Adipocyte (in vitro differentiated cells): ENCODE measurements at places on chromosomes 6 and 20.
A peak's percentile ranks its signal among the peaks of the same experiment; 100 is the strongest.

GRCh38 chr20:56433880-56434255 is 21.8 kb downstream of the CASS4 start:
- DNase-seq, result peak; percentile 62

- no peak for DNase-seq
Observed at GRCh38 chr6:45229416-45229815, 98.7 kb upstream of the RUNX2 start.

DNA sequence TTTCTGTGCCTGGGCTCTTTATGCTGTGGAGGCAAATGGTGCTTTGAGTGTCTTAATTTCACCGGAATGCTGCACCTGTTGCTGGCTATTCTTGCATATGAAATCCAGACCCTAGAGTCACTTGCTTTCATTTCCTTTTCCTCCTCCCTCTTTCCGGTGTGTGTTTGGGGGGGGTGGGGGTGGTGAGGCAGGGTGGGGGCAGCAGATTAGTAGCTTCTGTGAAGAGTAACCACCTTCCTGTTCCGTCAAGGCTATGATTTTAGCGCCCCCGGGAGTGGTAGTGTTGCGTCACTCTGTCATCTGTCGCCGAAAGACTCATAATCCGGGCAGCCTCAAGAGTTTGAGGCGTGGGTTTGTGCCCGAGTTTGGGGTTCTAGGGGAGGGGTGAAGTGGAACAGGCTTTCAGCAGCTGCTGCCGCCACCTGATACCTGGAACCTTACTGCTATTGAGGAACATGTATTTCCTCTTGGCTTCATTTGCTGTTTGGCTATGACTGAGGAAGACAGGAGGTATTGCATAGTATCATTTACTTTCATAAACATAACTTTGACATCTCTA is 49.1 kb downstream of the UTRN start:
- DNase-seq, result no peak

DNA sequence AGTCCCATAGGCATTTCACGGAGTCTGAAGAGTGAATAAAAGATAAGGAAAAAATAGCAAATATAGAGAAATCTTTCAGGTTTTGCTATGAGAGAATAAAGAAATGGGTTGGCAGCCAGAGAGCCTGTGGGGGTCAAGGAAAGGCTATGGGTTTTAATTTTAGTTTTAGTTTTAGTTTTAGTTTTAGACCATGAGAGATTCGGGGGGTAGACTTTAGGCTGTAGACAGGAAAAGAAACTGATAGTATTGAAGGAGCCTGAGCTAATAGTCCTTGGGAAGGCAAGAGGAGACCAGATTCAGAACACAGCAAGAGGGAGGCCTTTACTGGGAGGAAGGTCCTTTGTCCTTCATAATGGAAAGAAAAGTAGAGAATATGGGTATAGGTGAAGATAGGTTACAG is 19.3 kb downstream of the DOP1A start:
- DNase-seq, result no peak

DNA sequence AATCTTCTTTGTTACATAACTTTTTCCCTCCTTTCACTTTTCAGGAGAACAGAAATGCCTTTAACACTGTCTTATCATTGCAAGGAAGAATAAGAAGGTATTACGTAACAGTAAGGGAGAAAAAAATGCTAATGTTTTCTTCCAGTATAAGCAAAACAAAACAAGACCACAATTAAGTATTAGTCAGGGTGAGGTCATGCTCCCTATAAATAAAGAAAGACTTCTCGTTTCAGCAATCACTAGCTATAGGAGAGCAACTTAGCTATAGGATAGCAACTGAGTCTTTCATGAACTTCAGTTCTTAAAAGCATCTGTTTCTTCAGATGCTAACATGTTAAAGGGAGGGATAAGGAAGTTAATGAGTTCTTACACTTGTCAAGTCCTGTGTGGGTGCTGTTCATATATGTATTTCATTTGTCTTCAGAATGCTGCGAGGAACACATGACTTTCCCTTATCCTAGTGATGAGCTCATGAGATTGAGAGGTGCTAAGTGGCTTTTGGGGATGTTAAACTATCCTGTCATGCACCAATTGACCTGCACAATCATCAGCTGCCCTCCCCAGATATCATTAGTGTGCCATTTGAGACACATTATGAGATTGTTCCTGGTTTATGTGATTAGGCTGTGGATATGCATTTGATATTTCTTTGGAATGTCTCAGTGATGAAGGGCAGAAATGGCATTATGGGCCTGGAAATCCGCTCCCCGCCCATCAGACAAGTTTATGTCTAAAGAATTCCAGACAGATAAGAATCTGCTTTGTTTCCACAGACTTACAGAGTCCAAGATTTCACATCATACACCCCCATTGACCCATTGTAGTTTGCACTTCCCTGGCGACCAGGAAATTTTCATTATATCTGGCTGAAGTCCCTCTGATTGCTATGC is 37.5 kb downstream of the LAMA4 start:
- DNase-seq, result peak; percentile 66

- DNase-seq, result no peak
Observed at GRCh38 chr6:118591897-118592296, 43.8 kb downstream of the PLN start.

GRCh38 chr6:158665332-158665731 is 15.5 kb downstream of the SYTL3 start:
- no peak for DNase-seq

DNA sequence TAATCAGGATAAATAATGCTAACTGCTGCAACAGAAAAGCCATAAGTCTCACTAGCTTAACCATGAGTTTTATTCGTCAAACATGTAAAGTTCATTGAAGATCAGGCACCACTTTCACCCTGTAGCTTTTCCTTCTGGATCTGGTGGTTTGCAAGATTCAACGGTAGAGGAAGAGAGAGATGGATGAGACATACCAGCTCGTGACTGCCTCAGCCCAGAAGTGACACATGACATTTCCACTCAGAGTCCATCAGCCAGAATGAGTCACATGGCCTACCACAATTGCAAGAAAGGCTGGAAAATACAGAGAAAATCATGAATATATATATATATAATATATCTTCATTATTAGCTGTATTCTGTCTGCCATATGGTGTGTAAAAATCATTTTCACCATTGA is 29.0 kb downstream of the SPTLC3 start:
- no peak for DNase-seq

- DNase-seq, result peak; percentile 81
Observed at GRCh38 chr6:3438190-3439167, 18.4 kb downstream of the SLC22A23 start.

- no peak for DNase-seq
Observed at GRCh38 chr6:159121486-159121885, 47.7 kb upstream of the FNDC1 start.

GRCh38 chr20:38429301-38429700 is 5.8 kb downstream of the SNHG17 start:
- DNase-seq, result no peak

GRCh38 chr20:15799871-15800270 is 773.4 kb downstream of the KIF16B start:
- DNase-seq, result peak; percentile 78

DNA sequence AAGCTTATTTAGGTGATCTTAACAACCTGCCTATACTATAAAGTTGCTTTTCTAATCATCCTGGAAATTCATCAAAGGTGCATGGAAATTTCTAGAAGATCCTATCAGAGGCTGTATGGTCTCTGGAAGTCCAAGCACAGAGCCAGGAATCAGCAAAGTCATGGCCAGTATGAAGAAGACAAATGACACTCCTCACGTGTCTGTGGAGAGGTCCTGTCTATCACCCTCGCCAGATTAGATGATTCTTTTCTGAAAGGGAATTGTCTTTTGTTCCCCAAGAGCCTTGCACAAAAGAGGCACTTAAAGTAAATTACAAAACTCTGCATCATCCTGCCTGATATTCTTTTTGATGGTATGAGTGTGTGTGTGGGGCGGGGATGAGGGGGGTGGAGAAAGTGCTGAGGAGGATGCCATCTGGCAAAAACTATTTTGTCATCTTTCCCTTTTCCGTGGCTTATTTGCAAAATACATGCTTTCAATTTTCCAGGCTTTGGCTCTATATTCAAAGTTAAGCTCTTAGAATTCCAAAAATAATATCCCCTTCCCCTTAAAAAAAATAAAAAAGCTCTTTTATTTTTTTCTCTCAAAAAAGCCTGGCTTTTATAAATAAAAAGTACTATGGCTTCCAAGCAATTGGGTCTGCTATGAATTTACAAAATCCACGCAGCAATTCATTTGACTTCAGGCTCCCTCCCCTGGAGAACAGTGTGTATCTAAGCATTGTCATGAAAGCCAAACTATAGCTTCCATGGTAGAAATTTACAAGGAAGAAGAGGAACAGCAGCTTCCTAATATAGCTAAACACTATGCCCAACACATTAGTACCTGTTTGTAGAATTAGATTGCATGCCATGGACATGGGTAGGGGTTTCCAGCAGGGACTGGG is 185.2 kb upstream of the ARG1 start:
- DNase-seq, result no peak

DNA sequence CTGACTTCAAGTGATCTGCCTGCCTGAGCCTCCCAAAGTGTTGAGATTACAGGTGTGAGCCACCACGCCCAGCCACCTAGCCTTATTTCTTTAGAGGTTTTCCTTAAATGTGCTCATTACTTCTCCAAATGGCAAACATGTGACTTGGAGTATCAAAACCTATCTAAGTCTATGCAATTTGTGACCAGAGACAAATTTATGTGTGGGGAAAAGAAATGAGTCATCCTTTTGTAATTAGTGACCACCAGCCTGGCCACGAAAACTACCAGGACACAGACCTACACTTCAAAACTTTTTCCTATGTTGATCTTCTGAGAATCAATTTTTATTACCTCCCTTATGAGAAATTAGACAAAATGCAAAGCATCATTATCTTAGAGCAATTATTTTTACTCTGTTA is 64.6 kb upstream of the OGFRL1 start:
- DNase-seq, result no peak
